ENCODE measurements at places on chromosomes 1 and 21.
A peak's percentile ranks its signal among the peaks of the same experiment; 100 is the strongest.

- no peak for DNase-seq
Observed at GRCh38 chr1:20615946-20616846, 17.1 kb upstream of the PINK1 start.

- peak; percentile 56 for DNase-seq
Observed at GRCh38 chr1:32774950-32775634, 42.1 kb downstream of the YARS1 start.

DNA sequence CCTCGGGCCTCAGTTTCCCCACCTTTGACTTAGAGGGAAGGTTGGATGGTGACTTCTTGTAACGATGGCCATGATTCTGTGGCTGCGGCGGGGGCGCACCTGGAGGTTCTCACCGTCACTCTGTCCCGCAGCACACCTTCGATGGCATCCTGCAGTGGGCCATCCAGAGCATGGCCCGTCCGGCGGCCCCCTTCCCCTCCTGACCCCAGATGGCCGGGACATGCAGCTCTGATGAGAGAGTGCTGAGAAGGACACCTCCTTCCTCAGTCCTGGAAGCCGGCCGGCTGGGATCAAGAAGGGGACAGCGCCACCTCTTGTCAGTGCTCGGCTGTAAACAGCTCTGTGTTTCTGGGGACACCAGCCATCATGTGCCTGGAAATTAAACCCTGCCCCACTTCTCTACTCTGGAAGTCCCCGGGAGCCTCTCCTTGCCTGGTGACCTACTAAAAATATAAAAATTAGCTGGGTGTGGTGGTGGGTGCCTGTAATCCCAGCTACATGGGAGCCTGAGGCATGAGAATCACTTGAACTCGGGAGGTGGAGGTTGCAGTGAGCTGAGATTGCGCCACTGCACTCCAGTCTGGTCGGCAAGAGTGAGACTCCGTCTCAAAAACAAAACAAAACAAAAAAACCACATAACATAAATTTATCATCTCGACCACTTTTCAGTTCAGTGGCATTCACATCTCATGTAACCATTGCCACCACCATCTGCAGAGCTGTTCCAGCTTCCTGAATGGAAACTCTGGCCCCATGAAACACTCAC is 2.1 kb upstream of the PFKL start:
- DNase-seq = peak; percentile 84

DNA sequence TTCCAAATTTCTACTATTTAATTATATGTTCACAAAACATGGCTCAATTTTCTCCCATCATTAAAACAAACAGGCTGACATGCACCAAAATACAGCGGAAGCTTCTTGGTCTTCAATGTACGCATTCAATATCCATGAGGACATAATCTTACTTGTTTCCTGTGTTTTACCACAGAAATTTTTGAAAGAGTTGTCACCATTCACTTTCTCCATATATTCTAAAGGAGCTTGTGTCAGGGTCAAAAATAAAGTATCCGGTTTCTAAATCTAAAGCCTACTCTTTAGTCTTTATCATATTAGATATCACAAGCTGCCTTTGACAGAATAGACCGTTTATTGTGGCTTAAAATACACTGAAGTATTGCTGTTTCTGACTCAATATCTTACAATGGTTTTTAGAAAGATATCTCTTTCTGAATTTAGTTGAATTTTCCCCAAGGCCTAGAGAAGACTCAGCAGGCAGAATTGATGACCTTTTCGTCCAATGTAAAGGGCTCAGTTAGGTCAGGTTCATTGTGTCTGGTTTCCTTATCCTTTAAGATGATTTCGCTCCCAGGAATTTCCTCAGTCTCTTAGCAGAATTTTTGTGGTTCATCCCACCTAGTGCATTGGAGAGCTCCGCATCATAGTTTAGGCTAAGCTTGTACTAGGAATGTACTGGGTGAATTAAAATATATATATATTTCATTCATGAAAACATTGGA is 717.2 kb downstream of the NCAM2 start:
- DNase-seq = no peak

DNA sequence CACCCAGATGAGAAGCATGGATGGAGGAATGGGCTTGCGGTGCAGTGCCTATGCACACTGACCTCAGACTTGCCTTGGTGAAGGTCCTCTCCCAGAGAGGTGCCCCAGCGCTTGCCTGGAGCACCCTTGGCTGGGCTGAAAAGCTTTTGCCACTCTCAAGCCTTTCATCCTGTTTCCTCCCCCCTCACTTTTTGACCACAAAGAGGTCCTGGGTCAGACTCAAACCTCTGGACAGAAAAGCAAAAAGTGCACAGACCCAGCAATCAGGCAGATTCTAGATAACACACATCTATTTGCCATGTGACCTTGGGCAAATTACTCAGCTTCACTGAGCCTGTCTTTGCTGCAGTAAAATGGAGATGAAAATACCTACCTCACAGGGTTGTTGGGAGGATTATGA is 7.3 kb downstream of the TMEM35B start:
- no peak for DNase-seq

DNA sequence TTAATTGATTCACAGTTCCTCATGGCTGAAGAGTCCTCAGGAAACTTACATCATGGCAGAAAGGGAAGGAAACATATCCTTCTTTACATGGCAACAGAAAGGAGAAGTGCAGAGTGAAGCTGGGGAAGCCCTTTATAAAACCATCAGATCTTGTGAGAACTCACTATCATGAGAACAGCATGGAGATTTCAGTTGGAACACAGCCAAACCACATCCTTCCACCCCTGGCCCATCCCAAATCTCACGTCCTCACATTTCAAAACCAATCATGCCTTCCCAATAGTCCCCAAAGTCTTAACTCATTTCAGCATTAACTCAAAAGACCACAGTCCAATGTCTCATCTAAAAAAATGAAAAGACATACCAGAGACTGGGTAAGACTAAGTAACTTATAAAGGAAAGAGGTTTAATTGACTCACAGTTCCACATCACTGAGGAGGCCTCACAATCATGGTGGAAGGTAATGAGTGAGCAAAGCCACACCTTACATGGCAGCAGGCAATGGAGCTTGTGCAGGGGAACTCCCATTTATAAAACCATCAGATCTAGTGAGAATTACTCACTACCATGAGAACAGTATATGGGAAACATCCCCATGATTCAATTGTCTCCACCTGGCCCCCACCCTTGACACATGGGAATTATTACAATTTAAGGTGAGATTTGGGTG is 105.2 kb downstream of the MRPL39 start:
- DNase-seq = no peak

DNA sequence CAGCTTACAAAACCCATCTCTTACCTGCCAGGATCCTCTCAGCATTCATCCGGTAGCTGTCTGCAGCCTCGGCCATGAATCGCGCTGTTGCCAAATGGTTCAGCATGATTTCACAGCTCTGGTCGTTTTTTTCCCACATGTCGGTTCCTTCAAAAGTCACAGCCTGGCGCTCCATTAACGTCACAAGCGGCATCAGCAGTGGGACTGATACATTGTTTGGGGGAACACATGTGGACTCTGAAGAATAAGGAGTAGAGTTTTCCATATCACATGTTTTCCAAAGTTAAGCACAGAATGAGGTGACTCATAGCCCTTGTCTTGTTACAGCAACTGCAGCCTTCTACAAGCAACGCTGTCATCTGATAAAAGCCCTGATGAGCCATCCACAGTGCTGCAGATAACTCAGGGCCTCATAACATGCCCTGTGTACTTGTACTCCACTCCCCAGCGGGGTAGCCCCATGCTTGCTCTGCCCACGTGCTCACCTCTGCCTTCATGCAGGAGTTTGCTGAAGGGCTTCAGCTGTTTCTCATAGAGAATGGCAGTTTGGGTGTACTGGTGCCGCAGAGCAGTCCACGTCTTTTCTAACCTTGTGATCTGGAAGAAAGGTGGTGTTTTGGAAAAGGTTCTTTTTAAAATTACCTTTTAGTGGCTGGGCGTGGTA is 114.2 kb downstream of the BCAR3 start:
- DNase-seq = peak; percentile 70

- DNase-seq = no peak
Observed at GRCh38 chr1:47725511-47725991, 271.6 kb downstream of the TRABD2B start.

DNA sequence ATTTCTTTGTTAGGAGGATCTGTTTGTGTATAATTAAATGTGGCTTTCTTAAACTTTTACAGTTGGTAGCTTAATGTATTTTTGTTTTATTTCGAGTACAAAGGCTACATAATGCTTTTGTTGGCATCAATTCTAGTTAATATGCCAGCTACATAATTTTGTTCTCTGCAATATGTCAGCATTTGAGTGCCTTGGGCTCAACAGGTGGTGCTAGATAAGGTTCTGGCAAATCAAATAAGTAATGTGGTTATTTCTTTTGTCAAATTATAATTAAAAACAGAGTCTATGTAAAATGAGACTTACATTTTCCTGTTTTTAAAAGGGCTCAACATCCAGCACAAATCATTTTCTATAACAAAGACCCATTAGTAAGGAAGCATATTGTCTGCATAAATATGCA is 410.6 kb upstream of the NR5A2 start:
- DNase-seq = peak; percentile 66

DNA sequence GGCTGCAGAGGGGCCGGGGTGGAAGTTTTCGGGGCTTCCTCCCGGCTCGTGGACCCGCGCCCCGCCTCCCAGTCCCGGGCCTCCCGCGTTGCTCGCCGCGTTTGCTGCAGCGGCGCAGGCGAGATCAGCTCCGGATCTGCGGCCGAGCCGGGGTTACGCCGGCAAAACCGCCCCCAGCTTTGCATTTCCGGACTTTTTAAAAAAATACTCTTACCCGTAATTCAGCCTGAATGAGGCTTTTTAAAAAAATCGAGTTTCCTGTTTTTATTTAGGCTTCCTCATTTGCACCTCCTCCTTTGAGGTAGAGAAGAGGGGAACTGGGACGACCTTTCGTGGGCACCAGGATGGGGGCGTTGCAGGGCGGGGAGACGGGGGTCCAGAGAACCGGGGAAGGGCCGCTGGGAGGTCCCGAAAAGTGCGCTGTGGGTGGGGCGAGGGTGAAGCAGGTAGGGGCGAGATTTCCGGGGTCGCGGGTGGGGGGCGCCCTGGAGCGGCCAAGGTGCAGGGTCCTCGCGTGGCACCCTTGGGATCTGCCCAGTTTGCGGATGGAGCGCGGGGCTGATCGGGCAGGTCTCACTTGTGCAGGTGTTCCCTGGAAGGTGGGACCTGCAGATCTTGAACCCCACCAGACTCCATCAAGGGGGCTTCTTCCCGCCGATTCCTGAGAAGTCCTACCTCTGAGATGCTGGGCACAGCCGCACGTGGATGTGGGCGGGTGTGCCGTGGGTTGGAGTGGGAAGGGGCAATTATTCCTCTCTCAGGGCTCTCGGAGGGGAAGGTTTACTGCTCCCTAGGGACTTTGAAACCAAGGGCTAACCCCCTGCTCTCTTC is 1.1 kb downstream of the PIK3CD start:
- no peak for DNase-seq

DNA sequence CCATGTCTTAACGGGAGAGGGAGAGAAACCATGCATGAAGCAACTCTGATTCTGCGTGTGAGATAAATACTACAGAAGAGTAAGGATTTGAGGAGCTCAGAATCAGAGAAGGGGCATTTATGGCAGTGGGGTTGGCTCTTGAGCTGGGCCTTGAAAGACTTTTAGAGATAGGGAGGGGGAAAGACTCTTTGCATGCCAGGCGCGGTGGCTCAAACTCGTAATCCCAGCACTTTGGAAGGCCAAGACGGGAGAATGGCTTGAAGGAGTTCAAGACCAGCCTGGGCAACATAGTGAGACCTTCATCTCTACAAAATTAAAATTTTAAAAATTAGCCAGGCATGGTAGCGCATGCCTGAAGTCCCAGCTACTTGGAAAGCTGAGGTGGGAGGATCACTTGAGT is 672 bp downstream of the ARMH1 start:
- no peak for DNase-seq

GRCh38 chr1:221117548-221117951 is 238.3 kb downstream of the HLX start:
- peak; percentile 58 for DNase-seq

DNA sequence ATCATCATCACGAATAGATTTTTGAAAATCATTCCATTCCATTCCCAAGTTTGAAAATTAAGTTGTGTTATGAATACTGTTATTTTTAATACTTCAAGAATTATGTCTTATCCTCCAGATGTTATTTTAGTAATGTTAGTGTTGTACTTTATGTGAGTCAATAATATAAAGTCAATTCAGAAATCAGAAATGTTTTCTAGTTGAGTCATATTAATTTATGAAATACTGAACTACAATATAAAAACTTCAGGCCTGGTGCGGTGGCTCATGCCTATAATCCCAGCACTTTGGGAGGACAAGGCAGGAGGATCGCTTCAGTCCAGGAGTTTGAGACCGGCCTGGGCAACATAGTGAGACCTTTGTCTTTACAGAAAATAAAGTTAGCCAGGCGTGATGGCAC is 38.4 kb upstream of the GPR25 start:
- DNase-seq = no peak

DNA sequence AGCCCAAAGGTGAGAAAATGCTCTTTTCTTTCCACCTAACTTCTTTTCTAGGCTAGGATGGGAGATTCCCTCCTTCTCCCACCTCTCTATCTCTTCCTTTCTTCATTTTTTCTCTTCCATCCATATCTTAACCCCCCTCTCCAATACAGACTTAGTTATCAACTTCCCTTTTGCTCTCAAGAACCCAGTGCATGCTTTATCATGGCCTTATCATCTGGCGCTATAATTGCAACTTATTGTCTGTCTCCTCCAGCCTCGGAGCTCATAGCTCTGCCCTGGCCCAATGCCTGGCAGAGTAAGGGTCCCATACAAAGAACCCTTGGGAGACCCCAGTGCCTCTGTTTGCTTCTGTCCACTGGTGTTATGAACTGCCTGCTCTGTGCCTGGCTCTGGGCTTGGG is 71.0 kb upstream of the NFASC start:
- no peak for DNase-seq

DNA sequence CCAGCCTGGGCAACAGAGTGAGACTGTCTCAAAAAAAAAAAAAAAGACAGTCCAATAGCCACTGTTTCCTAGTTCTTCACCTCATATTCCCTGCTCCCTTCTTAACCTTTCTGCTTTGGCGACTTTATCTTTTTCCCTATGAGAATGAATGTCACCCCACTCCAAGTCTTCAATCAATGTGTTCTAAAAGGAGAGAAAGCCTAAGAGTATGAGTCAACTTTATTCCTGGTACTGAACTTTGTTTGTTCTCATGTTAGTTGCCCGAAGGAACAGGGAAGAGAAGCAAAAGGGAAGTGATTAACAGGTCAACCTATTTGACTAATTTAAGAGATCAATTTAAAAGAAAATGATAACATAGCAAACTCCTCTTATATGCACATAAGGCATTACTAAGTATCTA is 39.9 kb upstream of the SLC16A1 start:
- DNase-seq = no peak

DNA sequence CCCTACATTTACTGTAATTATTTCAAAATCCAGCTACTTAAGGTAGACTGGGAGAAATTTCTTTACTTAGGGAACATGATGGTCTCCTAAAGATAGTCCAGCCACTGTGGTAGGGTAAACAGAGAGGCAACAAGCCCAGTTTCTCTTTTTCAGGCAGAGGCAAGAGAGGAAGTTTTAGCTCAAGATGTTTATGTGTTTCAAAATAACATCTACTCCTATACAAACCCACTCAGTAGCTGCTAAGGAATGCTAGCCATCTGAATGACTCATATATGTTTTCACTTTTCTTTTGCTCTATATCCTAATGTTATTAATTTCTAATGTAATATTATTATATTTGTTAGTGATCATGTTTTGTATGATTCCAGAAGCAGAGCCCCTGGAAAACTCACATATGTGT is 856.6 kb downstream of the PLA2G4A start:
- DNase-seq = no peak

- DNase-seq = no peak
Observed at GRCh38 chr1:34690269-34690668, 64.6 kb upstream of the GJB5 start.
